ENCODE measurements at places on chromosomes 5 and 9.
A peak's percentile ranks its signal among the peaks of the same experiment; 100 is the strongest.

- DNase-seq = no peak
These were observed 85.4 kb downstream of the TMEM167A start for GRCh38 chr5:82991678-82992323.

DNA sequence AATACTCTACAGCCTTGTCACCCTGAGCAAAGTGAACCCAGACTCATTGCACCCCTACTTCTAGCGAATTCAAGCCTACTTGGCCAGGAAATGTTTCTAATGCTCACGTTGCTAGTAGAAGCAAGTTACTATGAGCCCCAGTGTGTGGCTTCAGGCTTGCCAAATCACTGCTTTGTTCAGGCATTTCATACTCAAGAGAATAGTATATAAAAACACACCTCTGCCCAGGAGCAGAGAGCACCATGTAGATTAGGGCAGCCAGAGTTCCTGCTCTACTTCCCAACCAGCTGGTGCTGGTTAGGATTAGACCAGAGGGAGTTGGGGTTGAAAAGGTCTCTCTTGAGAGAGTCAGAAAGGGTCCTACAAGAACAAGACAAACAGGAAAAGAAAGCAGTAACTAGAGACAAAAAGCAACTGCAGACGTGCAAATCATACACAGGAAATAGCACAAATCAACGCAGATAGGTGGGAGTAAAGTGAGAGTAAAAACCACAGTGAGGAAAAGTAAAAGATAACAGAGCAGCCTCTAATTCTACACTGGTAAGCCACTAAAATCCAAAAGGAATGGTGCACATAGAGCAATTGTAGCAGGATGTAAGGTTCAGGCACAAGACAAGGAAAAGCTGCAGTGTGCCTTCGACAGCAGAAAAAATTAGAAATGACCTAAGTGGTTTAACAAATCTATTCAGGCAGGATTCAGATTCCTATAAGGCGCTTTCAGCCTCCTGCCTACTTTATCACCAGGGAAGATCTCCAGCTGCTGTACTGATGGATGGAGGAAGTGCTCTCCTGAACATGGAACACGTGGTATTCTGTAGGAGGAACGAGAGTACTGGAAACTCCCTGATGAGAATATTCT is 49.6 kb upstream of the KIF2A start:
- no peak for DNase-seq

- no peak for DNase-seq
These were observed 300.7 kb downstream of the KDM4C start for GRCh38 chr9:7058473-7058872.

DNA sequence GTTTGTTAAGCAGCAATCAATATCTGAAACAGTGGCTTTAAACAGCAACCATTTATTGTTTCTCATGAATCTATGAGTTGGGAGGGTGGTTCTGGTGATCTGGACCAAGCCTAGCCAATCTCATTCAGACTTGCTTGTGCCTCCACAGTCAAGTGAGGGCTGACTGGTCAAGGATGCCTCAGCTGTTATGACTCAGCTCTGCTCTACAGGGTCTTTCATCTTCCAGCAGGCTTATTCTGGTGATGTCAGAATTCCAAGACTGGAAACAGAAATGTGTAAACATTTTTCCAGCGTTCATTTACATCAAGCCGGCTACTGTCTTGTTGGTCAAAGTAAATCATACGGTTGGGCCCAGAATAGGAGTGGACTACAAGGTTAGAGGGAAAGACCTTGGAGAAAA is 2.5 kb upstream of the PIP5K1B start:
- no peak for DNase-seq

DNA sequence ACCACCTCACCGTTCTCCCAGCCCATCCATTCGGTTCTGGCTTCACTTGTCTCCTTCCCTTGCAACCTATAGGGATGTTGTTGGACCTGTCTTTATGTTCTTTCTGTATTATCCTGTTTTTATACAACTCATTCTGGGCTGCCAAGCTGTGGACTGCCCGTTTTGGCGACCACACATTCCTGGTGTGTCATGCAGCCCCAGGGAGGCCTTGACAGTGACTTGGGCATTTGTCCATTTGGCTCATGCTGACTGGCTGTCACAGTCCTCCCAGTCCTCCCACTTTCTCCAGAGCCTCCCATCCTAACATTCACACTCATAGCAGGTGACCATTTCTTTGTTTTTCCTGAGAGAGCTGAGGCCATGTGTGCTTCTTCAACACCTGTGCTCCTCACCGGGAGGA is 136.4 kb downstream of the SLF1 start:
- no peak for DNase-seq

DNA sequence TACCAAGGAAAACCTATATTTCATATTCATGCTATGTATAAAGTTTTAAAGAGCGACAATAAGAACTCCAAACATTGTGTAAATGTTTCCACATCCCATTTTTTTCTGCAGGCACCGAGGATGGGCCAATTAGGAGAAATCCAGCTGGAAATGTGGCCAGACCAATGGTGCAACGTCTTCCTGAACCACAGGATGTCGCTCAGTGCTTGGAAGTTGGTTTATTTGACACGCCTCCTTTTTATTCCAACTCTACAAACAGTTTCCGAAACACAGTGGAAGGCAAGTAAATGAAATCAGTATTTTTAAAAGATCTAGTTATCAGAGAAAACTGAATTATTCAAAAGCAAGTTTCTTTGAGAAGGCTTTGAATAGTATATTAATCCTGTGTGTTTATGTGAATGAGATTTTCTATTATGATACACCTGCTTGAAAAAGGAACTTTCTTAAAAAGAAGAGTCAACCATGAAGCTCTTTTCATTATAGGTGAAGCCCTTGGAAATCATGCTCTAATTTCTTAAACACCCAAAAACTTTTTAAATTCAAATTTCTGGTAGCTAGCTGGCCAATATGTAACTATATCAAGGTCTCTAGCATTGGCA is 9.1 kb downstream of the TYRP1 start:
- DNase-seq = peak; percentile 60

DNA sequence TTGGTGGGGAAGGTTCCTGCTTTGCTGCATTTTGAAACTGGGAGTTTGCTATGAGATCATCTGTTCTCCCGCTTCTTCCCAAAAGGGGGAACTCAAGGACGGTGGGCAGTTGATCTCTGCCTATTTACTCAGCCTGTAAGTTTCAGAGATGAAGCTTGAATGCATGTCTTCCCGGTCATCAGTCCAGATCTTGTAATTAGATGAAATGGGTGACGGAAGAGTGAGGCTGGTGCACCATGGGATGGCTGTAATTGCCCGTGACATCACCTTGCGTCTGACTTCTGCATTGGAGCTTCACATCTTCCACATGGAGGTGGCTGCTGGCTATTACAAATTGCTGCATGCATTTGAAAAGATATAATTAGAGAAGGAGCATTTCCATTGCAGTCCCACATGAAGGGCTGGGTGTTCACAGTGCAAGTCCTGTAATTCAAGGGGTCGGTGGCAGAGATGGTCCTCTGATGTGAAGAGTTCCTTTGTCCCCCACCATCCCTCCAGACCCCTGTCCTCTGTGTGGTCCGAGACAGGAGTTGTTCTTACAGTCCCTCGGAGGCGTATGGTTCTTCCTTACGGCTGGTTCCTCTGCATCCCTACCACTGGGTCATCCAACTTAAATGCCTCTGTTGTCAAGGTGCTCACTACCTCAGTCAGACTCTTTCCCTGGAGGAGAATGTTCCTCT is 72.9 kb downstream of the ZNF618 start:
- DNase-seq = no peak

DNA sequence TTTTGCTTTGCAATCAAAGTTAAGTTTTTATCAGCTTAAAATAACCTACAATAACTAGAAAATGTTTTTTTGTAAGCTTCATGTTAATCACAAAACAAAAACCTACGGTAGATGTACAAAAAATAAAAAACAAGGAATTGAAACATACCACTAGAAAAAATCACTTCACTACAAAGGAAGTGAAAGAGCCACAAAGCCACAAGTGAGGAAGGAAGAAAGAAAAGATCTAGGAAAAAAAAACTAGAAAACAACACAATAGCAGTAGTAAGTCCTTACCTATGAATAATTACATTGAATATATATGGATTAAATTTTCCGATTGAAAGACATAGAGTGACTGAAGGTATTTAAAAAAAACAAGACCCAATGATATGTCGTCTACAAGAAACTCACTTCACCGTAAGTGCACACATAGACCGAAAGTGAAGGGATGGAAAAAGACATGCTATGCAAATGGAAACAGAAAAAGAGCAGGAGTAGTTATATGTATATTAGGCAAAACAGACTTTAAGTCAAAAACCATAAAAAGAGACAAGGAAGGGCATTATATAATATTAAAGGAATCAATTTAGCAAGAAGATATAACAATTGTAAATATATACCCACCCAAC is 13.4 kb upstream of the ZDHHC21 start:
- no peak for DNase-seq

DNA sequence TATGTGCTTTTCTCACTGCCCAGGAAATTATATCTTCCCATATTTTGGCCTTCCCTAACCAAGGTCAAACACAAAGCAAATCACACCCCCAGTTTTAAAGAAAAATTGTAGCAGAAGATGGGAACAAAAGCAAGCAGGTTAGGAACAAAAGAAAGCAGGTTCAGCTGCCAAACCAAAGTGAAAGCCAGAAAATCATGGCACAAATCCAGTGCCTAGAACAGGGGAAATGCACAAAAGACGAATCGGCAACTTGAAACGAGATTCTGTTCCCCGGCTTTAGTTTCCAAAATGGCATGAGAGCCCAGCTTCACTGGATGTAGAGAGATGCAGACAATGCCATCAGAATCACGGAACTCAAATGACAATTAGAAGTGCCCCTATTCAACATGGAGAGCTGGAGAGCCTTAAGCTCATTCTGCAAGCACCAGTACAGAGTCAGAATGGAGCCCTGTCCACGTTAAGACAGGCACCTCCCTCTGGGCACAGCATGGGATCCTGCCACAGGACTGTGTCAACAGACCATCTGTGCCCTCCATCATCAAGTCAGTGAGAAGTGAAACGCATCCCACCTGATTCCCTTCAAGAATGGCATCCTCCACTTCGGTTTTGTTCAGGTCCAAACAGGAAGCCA is 13.8 kb downstream of the DNAH5 start:
- peak; percentile 64 for DNase-seq

GRCh38 chr5:168713051-168713450 is 133.9 kb upstream of the PANK3 start:
- DNase-seq = no peak

DNA sequence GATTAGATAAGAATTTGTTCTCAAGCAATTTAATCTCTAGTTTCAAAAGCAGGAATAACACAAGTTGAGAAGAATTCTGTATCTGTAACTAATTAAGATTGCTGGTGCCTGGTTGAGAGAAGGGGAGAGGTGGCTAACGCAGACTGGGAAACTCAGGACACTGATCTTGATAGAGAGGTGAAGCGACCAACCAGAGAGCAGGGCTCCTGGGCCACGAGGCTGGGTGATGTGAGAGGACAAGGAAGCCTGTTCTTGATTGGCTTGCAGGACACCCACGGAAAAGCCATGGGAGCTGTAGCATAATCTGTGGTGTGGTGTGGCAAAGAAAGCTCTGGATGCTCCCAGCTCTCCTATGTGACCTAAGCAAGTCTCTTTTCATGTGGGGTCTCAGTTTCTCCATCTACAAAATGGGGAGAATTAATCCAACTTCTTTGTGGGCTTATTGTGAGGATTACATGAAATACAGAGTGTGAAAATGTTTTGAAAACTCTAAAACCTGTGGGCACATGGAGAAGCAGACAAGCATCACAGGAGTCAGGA is 594.1 kb upstream of the BRINP1 start:
- DNase-seq = no peak

DNA sequence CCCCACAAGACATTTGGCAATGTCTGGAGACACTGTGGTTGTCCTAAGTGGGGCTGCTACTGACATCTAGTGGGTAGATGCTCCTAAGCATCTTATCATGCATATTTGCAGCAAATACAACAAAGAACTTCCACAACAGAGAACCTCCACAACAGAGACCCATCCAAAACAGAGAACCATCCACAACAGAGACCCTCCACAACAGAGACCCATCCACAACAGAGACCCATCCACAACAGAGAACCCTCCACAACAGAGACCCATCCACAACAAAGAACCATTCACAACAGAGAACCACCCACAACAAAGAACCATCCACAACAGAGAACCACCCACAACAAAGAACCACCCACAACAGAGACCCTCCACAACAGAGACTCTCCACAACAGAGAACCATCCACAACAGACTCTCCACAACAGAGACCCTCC is 32.8 kb downstream of the ARPC5L start:
- no peak for DNase-seq

GRCh38 chr9:92608241-92608908 is 61.6 kb downstream of the IPPK start:
- DNase-seq = no peak

DNA sequence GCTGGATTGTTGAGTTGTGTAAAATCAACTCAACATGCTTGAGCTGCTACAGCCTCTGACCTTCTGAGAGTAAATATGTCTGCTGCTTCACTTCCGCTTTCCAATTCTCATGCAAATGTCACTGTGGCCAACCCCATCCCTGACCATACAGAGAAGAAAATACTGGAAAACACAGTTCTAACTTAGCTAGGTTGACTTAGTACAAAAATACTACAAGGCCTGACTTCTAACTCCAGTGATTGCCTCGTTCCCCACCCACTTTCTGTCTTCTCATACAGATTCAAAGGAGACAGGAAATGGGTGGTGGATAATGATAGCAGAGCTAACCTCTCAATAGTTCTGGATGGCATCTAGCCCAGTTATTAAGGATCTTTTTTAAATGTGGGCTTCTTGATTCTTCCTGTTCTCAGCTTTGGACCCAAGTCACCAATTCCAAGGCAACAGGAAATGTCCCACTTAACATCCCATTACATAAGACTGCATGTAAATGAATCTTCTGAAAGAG is 226.6 kb upstream of the SLC24A2 start:
- DNase-seq = peak; percentile 36

GRCh38 chr5:78747055-78747454 is 98.5 kb upstream of the LHFPL2 start:
- no peak for DNase-seq

GRCh38 chr5:61162832-61163567 is 732 bp upstream of the SMIM15 start:
- peak; percentile 22 for DNase-seq
